Dermis blood vessel endothelial cell (primary cell): ENCODE measurements at places on chromosomes 5 and 9. TPM values are rescaled to one million over a fixed set of nuclear protein-coding genes. Genes with fewer than 3 reads are reported as not detected.

CFAP90 gene
- total RNA-seq: not detected in 2 replicates

BSPRY gene
- total RNA-seq: not detected in 2 replicates

LCN1 gene
- total RNA-seq: not detected in 2 replicates

GARIN3 gene
- total RNA-seq: not detected in 2 replicates

AMBP gene
- total RNA-seq: 0.17 TPM in 1 of 2 replicates, not detected in the other

FOXI1 gene
- not detected in 2 replicates for total RNA-seq

OR13C9 gene
- not detected in 2 replicates for total RNA-seq

HAPLN1 gene
- total RNA-seq: under 0.01 TPM in 1 of 2 replicates, not detected in the other

PCDHB8 gene
- 0.14 and 0.34 TPM in 2 replicates for total RNA-seq

PHF24 gene
- total RNA-seq: not detected in 2 replicates

ELAVL2 gene
- 0.47 and 0.68 TPM in 2 replicates for total RNA-seq

SURF2 gene
- total RNA-seq: 11.2 and 11.7 TPM in 2 replicates

TPPP gene
- under 0.01 and 0.14 TPM in 2 replicates for total RNA-seq
